ENCODE measurements at places on chromosomes 7 and 10.

DNA sequence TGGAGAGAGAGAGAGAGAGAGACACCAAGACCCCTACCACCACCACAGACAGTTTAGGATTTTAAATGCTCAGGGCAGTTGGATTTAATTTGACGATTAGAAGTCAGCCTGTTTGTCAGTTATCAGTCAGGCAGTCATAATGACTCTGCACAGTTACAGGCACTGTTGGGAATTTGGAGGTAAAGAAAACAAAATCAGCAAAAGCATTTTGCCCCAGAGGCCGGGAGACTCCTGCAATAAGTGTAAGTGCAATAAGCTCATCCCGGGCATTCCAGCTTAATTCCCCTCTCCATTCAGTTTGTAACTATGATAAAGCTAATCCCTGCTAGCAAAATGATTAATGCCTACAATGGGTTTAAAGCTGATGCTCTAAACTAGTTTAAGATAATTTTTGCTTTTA is 13.5 kb downstream of the SEMA3C start:
- DNase-seq, result no peak

GRCh38 chr10:58897708-58898107 is 278.7 kb upstream of the PHYHIPL start:
- DNase-seq, result no peak

- peak; percentile 51 for DNase-seq
These were observed 18.2 kb downstream of the HNRNPF start for GRCh38 chr10:43390759-43391158.

DNA sequence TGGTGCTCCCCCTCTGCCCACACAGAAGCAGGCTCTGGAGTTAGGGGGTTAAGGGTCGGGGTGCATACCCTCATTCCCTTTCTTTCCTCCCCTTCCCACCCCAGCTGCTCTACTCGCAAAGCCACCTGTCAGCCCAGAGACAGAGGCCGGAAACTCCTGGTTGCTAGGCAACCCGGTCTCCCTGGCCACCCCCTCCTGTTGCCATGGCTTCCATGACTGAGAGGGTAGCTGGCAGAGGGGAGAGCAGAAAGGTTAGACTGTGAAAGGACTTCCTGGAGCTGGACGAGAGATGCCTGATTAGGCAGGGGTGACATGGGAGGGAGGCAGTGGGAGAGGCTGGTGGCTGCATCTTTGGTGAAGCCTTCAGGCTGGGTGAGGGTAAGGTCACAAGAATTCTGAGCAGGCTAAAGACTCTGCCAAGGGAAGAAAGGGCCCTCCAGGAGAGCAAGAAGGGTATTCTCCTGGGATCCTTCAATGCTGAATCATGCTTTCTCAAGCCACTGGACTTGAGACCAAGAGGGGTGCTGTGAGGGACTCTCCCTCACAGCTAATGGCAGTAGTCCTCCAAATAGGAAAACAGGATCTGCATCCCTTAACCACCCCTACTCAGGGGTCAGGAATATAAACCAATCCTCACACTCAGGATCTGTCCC is 5.4 kb downstream of the PSD start:
- no peak for DNase-seq

- DNase-seq, result no peak
These were observed 15.9 kb downstream of the SH3PXD2A start for GRCh38 chr10:103839519-103839871.

DNA sequence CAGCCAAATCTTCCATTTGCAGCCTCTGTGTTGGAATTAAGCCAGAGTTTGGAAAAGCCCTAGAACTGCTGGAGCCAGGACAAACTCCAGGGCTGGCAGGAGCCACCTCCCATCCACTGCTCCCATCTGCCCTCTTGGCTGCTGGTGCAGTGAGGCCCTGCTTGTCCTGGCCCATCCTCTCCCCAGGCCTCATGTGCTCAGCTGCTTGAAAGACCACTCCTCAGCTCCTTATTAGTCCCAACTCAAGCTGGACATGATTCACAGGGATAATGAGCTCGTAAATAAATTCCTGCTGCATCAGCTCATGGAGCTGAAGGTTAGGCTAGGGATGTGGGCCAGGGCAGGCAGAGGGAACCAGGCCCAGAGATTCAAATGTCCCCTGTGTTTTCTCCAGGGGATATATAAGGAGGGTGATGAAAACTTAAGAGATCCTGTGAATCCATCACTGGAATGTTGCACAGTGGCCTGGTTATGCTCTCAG is 282.8 kb downstream of the RPS24 start:
- DNase-seq, result no peak

DNA sequence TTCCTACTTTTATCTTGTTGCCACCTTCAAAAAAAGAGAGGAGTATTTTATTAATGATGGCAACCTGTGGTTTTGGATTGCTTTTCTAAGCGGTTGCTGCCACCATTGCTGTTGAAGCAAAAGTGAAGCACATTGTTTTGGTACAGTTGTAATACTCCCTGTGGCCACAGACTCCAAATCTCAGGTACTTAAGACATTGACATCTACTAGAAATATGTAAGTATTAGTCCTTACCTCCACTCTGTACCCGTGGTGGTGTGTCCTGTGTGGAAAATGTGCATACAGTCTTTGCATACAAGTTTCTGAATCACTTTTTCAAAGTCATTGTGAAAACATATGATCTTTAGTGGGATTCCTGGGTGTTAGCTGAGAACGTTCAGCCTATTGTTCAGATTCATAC is 85.7 kb downstream of the ANLN start:
- DNase-seq, result no peak

DNA sequence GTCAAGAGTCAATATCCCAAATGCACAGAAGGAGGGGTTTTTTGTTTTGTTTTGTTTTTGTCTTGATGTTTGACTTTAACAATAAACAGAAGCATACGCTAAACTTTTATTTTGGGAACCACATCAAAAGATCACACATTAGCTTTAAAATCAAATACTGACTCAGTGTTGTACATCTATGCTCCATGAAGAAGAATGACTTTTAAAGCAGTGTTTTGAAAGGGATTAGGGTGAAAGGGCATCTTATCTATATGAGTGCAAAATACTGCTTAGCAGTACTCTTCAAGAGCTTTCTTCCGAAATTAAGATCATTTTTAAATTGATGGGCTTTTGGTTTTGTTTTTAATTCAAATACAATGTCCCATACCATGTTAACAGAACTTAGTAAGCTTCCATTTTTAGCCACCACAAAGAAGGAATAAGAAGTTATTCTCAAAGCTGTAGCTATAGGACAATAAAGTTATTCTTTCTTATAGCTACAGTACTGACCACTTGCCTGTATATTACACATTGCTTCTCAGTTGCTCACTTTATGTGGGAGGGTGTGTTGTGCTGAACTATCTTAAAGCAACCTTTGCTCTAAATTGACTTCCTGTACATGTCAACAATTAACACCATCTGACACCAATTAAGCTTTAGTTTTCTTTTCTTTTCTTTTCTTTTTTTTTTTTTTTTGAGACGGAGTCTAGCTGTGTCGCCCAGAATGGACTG is 144.3 kb upstream of the KAT6B start:
- DNase-seq, result no peak

DNA sequence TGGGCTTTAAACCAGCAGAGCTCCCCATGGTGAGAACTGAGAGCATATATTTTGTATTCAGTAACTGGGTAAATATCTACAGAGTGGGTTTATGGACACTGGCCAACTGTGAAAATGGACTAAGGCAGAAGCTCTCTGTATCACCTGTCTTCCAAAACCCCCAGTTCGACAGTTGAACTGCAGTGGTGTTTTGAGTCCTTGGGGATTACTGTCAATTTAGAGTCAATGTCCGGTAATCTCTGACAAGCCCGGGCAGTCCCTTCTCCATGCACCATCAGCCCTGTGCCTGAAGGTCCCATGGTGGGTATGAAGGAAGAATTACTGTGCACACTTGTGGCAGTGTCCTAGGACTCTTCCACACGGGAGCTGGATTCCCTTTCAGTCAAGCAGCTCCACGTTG is 235.0 kb downstream of the CCSER2 start:
- DNase-seq, result no peak

DNA sequence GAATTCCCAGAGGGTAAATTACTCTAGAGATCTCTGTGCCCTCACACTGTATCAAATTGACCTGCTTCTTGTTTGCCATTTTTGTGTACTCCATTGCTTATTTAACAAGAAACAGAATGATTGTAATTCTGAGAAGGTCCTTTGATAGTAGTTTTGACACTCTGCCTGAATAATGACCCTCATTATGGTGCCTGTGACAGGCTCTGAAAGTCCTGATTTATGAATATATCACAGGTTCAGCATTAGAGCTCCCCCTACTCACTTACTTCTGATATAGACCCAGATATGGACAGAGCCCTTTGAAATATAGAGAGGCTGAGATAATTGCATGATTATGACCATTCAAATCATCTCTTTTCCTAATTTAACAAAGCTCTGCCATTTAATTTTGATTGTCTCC is 465.2 kb downstream of the MDFIC start:
- no peak for DNase-seq

DNA sequence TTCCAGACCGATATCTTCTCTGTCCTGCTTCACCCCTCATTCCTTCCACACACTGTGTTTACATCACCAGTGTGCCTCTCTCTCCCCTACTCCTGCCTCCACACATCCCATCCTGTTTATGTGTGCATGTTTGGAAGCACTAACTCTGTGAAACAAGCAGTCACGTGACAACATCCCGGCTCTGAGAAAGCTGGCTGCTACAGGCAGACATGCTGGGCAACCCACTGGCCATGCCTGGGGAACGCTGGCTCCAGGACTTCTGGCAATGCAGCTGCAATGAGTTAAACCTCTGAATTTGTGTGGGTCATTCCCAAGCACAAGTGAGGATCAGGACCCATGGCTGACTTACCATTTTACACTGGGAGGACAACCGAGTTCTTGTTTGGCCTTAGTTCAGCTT is 74.0 kb downstream of the WNT2 start:
- DNase-seq, result no peak

- DNase-seq, result no peak
These were observed 35.8 kb downstream of the LAMB4 start for GRCh38 chr7:108094346-108094745.

DNA sequence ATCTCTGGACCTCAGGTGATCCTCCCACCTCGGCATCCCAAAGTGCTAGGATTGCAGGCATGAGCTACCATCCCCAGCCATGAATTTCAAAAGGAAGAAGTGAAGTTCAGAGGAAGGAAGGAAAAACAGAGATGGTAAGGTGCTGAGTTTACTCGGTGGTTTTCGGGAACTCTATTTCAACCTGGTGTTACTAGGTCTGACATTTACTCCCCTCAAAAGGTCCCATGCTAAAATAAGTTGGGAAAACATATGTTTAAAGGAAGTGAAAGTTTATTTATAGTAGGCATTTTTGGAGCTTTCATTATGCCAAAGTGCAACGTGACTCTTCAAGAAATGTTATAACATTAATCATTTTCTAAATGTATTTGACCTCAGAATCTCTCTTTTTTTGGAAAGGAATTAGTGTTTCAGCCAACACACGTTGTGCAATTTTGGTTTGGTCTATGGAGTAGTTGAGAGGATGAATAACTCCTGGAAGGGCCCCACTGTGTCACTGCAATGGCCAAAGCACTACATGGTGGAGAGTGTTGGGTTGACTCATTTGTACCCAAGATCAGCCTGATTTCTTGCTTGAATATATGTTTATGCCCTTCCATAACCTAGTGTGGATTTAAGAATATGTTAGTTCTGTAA is 114.7 kb upstream of the FAM171A1 start:
- no peak for DNase-seq

DNA sequence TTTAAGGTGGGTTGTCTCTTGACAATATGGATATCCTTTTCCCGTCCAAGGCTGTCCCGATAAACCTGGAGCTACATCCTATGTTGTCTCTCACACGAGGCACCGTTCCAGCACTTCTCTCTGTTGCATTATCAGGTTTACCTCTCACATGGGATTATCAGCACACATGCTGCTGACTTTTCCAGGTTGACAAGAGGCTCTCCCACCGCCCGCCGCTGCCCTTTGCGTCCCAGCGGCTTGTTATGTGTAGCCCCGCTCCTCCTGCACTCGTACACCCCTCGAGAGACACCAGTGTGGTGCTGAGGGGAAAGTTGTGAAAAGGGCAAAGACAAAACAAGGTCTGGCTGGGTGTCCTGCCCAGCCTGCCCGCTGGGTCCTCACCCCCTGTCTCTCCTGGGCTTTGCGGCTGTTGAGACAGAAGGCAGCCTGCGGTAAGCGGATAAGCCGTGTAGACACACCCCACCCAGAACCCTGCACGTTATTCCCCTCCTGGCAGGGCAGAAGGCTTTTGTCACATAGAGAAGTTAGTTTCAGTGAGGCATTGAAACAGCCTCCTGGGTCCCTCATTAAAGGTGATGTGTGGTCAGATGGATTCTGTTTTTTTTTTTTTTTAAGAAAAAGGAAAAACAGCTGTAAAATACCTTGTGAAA is 38.7 kb downstream of the UBE3C start:
- DNase-seq, result no peak

- DNase-seq, result no peak
These were observed 8.9 kb upstream of the PNLIP start for GRCh38 chr10:116536810-116537209.

DNA sequence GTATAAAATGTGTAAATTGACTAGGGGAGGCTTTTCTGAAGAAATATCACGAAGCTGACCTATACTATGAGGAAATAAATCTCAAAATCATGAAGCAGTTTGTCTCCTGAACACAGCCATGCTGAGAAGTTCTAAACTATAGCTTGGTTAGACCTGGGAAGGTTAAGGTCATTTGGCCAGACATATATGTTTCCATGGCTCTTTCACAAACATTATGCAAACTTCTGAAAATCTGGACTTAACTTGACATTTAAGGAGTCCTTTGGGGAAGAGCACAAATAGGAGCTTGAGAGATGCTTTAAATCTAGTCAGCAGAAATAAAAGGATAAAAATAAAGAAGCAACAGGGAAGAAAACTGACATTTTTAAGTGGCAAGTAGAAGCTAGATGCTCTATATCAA is 115.9 kb upstream of the MEOX2 start:
- DNase-seq, result no peak

- DNase-seq, result no peak
These were observed 142.4 kb downstream of the EPC1 start for GRCh38 chr10:32204606-32205005.

DNA sequence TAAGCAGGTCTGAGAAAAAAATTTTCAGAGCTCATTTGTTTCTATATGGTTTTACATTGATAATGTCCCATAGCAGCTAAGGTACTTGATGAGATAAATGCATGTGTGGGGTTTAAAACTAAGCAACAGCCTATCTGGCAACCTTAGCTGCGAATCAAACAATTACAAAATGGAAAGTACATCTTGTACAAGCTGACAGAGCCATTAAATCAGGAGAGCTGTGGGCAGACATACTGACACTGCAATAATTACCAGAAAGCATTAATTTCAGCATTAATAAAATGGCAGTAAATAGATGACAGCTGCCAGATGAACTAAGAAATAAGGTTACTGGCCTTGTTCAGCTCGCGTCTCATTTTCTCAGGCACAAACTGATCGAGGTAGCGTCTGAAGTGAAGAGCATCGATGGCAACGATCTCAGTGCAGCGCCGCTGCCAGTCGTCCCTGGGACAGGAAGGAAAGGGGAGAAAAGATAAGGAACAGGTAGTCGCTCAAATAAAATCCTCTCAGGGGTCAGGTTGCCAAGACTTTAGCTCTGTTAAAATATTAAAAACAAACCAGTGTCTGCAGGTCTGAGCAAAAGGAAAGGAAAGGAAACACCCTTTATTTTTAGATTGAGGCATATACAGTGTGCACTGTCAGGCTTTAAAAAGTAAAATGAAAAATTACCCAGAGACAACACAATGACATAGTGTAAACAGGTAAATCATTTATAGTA is 79.7 kb upstream of the OGDHL start:
- no peak for DNase-seq

- no peak for DNase-seq
These were observed 25.7 kb upstream of the FAM133B start for GRCh38 chr7:92615861-92616260.

- DNase-seq, result no peak
These were observed 1.1 kb downstream of the DENND11 start for GRCh38 chr7:141700848-141701371.

All from NCI-H460 (cell line).